ENCODE measurements at places on chromosomes 6 and 20. TPM values are rescaled to one million over a fixed set of nuclear protein-coding genes. Genes with fewer than 3 reads are reported as not detected.

The PHACTR1 gene
- 4.7 TPM for total RNA-seq

The SSR1 gene
- total RNA-seq, result 139 TPM

The NPEPL1 gene
- total RNA-seq, result 30.8 TPM

The CEP43 gene
- 24.2 TPM for total RNA-seq

The LPA gene
- total RNA-seq, result 0.22 TPM

The RCAN2 gene
- total RNA-seq, result 6.6 TPM

The IRF4 gene
- 10.5 TPM for total RNA-seq

The CD93 gene
- total RNA-seq, result 24.2 TPM

The CPXM1 gene
- 7.1 TPM for total RNA-seq

- no peak for DNase-seq
Observed at GRCh38 chr20:6999381-6999780, 231.9 kb downstream of the BMP2 start.

- DNase-seq, result no peak
Observed at GRCh38 chr6:88967891-88968290, 4.5 kb upstream of the RNGTT start.

- no peak for DNase-seq
Observed at GRCh38 chr20:24722586-24722985, 226.5 kb upstream of the CST7 start.

- no peak for DNase-seq
Observed at GRCh38 chr20:2891343-2891742, 18.1 kb downstream of the PTPRA start.

- DNase-seq, result no peak
Observed at GRCh38 chr20:49560646-49561045, 7.3 kb downstream of the PTGIS start.

DNA sequence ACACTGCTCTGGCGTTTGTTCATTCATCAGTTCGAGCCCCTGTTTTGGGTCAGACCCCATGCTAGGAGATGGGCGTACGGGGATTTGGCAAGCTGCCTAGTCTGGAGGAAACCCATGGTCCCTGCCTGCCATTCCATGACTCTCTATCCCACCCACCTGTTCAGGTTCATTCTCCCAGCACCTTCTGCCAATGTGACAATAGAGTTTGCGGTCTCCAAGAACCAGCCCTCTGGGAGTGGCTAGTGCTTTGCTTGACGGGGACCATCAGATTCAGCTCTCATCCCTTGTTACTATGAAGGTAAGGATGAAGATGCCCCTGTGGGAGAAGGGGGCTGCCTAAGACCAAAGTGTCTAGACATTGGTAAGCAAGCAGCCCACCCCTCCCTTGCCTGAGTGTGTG, 345.0 kb downstream of the PTPRT start:
- no peak for DNase-seq

- no peak for DNase-seq
Observed at GRCh38 chr6:163469459-163469985, 55.0 kb downstream of the QKI start.

DNA sequence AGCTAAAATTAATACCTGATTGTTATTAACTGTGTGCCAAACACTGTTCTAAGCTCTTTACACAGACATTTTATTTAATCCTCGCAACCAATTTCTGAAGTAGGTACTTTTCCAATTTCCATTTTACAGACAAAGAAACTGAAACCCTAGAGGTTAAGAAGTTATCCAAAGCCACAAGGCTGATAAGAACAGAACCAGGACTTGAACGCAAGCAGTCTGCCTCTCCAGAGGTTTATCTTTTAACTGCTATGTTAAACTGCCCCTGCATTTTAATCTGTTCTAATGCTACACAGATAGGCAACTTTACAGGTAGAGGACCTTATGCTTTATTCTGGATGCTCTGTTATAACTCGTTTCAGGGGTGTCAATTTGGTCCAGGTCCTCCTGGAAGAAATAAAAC, 118.2 kb downstream of the SLC16A10 start:
- DNase-seq, result no peak

GRCh38 chr20:17497821-17498580, 33.2 kb downstream of the BFSP1 start:
- no peak for DNase-seq

All from mucosa of descending colon (tissue), 3 donors.